ENCODE measurements at places on chromosomes 7 and 10.

- DNase-seq = no peak
Observed at GRCh38 chr10:4257939-4258465, 473.0 kb upstream of the KLF6 start.

DNA sequence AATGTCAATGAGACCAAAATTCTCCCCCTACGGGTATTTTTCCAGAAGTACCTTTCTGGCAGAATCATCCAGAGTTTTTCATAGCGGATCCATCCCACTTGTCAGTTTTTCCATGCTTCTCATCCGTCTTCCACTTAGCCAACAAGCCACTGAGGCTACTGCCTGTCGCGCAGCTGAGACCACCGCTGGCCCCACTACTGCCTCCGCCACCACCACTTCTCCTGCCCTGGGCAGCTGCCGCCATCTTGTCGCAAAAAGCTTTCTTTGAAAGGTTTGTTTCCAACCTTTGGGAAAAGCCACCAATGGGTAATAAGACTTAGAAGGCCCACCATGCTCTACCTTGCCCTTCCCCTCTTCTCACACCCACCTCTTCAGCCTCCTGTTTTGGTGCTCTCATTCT, 42.1 kb downstream of the ERLIN1 start:
- DNase-seq = no peak

GRCh38 chr10:6840766-6841165, 260.7 kb upstream of the PRKCQ start:
- no peak for DNase-seq

GRCh38 chr7:151837285-151838042, 39.5 kb downstream of the PRKAG2 start:
- DNase-seq = no peak

DNA sequence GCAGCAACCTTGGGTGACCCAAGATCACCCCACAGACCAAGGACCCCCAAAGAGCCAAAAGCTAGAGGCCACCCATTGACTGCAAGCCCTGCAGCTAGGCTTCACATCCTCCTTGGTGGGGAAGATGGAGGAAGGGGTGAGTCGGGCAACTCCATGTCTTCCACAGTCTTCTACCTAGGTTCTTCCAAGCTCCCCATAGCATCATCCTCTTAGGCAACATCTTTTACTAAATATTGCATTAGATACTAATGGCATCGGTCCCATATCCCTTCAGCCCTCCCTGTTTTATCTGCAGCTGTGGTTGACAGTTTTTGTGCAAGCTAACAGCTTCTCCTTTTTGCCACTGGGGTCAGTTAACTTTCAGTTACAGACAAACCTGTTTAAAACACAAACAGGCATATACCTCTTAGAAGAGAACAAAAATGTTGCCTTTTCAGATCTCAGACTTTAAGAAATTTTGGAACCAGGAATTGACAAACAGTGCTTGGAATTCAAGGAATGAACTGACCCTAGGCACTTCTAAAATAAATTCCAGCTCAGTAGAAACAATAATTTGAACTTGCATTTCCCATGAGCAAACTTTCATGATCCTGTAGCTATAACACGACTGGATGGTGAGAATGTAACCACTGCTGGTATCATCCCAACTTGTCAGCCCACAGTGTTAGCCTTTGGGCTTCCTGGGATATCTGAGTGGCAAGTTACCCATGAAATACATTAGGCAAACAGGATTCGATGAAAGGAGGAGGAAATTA, 33.9 kb upstream of the MSMB start:
- no peak for DNase-seq

DNA sequence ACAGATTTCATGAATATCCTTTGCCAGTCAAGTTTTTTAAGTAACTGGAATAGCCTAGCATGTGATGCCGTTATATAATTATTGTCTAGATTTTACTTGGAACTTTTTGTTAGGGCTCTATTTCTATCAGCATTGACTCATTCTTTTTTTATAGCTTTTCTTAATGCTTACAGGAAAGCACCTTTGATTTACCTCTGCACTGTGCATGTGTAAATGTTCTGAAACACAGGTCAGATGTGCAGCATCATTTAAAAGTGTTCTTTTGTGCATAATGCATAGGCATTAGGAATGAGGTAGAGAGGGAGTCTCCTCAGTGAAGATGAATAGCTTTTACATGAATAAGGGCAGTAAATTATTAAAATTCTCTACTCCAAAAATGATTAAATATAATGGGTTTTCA, 669.3 kb upstream of the MBL2 start:
- DNase-seq = no peak

DNA sequence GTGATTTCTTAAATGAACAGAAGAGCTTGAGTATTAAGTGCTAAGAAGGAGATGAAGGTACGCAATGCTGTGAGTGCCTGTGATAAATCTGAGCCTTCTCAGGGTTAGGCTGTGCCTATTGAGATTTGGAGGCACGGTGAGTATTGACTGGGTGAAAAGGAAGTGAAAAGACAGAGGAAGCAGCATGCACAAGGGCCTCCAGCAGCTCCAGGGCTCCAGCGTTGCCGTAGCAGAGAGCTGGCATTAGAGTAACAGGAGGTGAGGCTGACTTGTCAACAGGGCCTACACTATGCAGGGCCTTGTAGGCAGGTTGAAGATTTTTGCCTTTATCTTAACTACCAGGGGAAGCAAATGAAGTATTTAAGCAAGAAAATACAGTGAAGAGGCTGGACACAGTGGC, 54.1 kb upstream of the PDCD4 start:
- no peak for DNase-seq

- no peak for DNase-seq
Observed at GRCh38 chr10:870564-871166, 60.8 kb downstream of the LARP4B start.

DNA sequence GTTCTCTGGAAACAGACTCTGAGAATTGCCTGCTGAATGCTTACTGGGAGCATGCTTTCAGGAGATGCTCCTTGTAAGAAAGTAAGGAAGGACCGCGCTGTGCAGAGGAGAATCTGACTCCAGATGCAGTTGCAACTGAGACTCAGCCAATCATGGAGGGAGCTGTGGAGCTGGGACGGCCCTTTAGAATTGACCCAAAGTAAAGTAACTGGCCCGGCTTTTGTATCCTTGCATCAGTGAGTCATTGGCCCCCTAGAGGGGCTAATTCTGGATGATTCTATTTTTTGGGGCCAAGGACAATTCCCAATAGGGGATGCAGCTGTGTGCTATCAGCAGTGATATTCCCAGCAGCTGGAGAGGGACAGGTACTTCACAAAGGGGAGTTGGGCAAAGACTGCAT, 170.4 kb downstream of the PTEN start:
- DNase-seq = no peak

DNA sequence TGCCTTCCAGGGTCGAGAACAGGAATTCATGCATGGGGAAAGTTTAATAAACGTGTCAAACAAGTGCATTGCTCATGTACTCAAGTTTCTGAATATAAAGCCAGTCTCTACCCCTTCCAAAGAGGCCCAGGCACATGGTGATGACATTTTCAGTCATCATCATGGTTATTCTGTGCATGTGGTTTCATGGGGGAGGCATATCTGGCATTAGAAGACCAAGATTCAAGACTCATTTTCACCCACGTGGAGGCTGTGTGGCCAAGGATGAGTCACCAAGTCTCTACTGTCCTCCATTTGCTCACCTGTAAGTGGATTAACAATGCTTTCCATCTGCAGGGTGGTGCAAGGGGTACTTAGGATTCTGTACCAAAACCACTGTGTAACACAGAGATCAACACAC, 34.0 kb upstream of the CNPY1 start:
- DNase-seq = no peak

DNA sequence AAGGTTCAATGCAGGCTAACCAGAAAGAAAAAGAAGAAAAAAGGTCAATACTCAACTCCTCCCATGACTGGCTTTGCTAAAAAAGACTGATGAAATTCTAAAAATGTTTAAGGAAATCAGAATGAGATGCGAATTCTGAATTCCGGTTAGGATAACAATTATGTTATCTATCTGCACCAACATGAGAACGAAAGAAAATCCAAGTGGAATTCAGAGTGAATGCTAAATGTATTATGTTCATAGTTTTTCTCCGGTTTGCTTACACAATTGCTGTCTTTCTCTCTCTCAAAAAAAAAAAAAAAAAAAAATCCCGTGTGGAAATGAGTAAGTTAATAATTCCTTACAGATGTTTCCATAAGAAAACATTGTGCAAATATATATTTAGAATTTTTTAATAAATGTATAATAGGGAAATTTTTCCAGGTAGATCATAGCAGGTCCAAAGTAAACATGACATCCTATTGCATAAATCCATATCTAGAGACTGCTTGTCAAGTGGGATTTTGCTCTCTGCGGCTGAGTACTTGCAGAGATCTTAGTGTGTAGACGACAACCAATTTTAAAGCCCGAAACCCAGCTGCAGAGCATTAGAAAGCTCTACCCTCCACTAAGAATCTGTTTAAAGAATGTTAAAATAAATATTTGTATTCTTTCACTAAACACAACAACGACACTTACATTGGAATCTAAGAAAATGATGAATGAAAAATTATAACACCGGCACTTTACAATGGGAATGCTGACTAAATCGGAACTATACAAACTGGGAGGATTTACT, 104.0 kb downstream of the JAZF1 start:
- no peak for DNase-seq

DNA sequence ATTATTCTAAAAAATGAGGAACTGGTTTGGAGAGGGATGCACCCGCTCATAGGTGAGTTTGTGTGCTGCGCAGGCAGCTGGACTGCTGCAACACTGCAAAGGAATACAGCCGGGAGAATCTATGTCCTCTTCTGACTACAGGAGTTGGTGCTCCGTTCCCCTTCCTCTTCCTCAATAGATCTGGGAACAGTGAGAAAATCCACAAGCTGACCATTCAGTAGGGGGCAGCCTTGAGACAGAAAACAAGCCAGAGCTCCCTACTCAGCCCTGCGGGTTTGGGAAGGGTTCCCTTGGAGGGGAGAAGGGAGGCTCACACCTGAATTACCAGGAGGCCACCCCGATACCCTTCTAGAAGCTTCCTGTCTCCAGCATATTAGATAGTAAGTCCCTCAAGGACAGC, 87.3 kb upstream of the FOXI2 start:
- DNase-seq = no peak

- no peak for DNase-seq
Observed at GRCh38 chr10:836782-837181, 94.7 kb downstream of the LARP4B start.
